ENCODE measurements at places on chromosomes 12 and 14.
A peak's percentile ranks its signal among the peaks of the same experiment; 100 is the strongest.

DNA sequence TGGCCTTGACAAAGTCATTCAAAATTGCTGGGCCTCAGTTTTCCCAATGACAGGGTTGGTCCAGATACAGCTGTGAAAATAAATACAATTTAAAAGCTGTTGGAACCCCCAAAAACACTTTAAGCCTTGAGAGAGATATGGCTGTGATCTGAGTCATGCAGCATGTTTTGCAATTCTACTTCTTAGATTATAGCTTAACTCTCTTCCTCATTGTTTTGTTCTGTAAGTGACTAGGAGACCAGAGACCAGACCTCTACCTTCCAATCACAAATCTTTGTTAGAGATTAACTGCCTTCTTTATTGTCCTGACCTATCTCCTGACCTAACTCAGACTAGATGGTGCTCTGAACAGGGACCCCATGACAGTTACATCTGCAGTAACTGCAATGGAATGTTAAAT is 198.1 kb downstream of the STXBP6 start:
- no peak for DNase-seq

- DNase-seq = no peak
These were observed 51.4 kb downstream of the VCPKMT start for GRCh38 chr14:50064993-50065392.

DNA sequence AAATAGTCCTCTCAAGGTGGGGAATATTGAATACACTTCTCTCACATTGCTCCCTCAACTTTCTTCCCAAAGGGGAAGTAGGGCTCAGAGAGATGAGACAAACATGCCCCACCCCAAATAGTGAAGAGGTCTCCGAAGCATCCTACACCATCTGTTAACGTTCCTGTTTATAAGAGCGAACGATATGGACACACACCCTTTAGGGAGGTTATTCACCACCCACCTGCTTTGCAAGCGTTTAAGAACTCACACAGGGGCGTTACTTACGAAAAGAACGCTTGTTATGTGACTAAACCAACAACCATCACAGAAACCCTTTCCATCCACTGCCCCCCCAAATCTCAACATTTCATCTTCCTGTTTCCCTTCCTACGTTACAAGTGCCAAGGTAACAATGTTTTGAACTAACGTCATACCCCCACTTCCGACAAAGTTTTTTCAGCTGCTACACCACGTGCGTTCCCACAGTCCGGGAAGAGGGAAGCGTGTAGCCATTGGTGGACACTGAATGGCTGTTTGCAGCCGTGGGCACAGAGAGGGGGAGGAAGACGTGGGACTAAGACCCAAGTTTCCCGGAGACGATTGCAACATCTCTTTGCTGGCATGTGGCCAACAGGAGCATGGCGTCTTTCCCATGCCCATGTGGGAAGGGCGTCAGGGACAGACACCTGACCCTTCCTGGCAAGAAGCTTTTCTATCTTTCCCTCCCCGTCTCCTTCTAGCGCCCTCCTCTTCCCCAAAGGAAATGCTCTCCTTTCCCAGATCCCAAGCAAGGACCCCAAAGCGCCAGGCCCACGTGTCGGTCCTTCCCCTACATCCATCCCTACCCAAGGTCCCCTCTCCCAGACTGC is 1.2 kb downstream of the YBX3 start:
- peak; percentile 100 for DNase-seq

GRCh38 chr12:30624009-30624408 is 71.7 kb downstream of the IPO8 start:
- no peak for DNase-seq

GRCh38 chr14:94079891-94080620 is 946 bp downstream of the DDX24 start:
- peak; percentile 54 for DNase-seq

DNA sequence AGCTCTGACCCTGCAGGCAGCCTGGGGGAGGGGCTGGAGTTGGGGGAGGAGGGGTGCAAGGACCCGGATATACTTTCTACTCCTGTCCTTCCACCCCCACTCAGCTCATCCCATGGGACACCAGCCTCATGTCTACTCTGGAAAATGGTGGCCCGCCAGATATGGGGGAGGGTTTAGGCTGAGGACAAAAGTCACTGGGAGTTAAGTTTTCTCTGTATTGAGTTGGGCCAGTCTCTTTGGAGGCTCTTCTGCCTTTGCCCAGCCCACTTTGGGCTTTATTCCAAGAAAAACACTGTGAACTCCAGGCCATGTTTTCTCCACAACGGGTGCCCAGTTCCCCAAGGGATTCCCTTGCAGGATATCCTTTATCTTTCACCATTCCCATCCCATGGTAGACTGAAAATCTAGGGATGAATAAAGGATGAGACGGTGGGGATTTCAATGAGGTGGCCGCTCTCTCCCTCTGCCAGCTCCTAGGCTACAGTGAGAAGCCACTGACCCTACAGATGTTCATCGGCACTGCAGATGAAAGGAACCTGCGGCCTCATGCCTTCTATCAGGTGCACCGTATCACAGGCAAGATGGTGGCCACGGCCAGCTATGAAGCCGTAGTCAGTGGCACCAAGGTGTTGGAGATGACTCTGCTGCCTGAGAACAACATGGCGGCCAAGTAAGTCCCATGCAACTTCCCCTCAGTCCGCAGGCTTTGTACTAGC is 4.9 kb downstream of the NFATC4 start:
- no peak for DNase-seq

- DNase-seq = no peak
These were observed 890.1 kb downstream of the GALC start for GRCh38 chr14:87102811-87103378.

DNA sequence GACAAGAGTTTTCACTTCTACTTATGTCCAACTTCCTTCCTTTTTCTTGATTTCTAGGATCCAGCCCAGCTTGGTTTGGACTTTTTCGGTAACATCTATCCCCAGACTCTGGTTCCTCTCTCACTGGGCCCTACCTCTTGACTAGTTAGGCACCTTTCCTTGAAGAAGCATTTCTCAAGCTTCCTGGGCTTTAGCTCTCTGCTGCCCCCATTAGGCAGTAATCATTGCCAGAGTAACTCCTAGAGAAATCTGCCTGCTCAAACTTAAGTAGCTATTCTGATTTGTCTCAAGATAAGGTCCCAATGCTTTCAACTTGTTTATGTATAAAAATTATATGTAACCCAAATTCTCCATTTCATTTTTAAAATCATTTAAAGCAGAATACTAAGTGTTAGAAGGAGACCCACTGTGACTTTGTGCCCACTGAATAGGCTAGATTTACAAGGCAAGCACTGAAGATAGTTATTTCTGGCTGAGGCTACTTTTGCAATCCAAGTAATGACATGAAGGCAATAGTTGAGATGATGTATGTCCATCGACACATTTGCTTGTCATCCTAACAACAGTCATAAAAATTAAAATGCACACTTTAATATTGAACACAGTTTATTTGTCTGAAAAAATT is 275.0 kb upstream of the G2E3 start:
- DNase-seq = peak; percentile 60

GRCh38 chr12:130334937-130335336 is 2.8 kb upstream of the PIWIL1 start:
- no peak for DNase-seq

GRCh38 chr12:96371790-96372699 is 28.2 kb downstream of the CDK17 start:
- no peak for DNase-seq

DNA sequence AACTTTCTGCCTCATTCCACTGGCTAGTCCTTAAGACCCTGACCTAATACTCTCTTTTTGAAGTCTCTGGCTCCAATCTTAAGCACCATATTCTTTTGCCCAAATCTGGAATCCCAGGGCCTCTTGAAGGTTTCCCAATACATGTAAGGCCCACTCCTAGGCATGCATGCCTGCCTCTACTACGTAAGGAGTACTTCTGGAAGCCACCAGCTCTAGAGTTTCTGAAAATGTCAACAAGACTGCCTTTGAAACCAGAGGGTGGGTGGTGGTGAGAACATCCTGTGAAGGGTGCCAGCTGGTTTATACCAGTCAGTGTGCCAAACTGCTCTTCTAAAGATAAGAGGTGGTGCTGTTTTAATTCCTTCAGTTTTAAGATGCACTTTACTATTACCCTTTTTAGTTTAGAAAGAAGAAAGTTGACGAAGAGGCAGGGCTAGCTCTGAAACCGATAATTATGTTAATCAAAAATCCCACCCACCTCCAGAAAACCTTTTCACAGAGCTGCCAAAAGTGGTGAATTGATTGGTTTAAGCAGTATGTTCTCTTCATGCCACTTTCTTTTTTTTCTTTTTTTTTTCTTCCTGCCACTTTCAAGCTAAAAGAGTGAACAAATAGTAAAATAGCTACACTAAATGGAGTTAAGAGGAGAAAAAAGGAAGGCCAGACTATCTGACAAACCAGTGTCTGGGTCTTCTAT is 8.7 kb upstream of the WDR89 start:
- no peak for DNase-seq

DNA sequence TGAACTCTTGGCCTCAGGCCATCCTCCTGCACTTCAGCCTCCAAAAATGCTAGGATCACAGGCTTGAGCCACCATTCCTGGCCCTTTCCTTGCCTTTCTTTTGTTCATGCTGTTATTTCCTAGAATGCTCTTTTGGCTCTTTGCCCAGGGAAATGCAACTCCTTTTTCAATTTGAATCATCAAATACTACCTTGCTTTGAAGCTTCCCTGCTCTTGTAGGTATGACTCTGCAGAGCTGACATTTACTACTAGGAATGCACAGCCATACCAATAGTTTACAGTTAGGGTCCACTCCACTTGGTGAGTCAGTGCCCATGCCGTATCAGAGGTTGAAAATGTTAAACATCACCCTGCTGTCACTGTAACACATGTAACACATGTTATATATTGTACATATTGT is 107.0 kb upstream of the CRY1 start:
- DNase-seq = no peak

GRCh38 chr14:22648506-22648905 is 4.4 kb upstream of the OR6J1 start:
- DNase-seq = no peak

DNA sequence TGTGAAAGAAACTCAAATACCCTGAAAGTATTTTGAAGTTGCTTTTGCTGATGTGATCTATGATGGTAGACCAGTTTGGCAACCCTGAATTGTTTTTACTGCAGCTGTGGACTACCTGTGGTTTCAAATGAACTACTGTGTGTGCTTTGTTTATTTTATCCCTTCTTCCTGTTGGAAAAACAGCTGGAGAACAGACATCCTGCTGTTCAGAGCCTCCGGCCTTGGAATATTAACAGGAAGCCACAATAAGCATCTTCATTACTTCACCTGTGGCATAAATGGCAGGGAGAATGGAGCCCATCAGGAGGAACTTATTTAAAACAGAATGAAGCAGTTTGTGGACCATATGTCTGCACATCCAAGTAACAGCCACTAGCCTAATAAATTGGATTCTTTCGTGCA is 104.8 kb downstream of the DUSP6 start:
- DNase-seq = no peak

DNA sequence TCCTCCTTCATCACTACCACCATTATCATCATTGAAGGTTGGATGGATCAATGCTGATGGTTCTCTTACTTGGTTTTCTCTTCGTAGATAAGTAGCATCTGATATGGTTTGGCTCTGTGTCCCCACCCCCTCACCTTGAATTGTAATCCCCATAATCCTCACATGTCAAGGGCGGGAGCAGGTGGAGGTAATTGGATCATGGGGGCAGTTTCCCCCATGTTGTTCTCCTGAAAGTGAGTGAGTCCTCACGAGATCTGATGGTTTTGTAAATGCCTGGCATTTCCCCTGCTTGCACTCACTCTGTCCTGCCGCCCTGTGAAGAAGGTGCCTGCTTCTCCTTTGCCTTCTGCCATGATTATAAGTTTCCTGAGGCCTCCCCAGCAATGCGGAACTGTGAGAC is 172.4 kb upstream of the PWP1 start:
- DNase-seq = no peak

DNA sequence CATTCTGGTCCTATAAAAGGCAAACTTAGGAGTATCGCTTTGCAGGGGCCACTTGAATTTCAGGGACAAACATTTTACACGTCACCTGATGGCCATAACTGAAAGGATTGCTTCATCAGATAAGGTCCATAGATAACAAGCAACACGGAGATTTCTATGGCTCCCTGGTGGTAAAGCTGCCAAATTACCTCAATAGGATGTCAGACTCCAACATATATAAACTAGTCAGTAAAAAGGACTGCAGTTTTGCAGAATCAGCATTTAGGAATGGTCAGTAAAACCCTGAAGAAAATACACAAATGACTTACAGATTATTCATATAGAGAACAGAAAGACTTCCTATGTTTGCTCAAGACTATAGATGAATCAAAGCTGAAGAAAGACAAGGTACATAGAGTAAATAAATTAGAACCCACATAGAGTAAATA is 66.1 kb upstream of the GRIP1 start:
- DNase-seq = no peak

DNA sequence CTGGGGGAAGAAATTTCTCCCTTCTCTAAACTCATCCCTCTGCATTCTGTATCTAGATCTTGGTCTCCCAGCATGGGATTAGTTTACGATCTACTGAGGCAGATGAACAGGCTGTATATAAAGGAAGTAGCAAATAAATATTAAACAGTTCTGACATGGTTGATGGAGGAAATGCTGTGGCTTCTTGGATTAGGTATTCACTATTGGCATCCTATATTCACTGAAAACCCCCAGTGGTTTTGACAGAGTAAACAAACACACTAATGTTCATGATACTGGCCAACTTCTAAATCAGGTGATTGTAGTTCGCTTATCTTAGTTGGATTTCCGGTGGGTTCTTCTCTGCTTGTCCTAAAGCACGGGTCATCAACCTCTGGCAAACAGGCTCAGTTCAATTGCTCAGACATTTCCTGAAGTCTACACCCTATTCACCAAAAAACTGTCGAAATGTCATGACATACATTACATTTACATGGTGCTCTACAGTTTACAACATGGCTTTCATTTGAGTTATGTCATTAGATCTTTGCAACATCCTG is 433.9 kb downstream of the EGLN3 start:
- no peak for DNase-seq

DNA sequence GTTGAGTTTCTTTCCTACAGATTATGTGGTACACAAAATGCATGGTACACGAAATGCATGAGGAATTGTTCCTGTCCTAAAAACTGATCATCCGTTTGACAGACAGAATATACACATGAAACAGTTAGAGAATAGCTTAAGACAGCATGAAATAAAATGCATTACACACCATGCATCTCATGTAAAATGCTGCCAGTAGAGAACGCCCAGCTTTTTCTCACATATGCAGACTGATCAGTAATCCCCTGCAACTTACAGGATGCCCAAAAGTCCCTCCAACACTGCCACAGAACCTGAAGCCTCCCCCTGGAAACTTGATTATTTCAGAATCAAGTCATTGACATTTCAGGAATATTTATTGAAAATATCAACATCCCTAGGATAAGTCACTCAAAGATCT is 24.0 kb downstream of the IFNG start:
- no peak for DNase-seq

DNA sequence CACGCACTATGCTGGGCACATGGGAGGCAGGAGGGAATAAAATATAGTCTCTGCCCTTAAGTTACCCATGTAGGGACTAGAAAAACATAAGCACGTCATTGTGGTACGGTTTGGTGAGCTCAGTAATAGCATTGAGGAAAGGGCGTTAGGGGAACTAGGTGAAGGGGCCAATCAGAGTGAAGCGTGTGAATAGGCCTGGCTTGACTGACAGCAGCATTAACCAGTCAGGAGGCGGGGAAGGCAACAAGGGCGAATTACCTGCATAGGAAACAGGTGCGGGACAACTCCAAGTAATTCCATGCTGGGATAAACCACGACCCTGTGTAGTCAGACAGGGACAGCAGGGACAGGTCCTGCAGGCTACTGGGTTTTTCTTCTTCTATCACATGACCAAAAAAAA is 107.7 kb downstream of the UNC79 start:
- DNase-seq = no peak
